ENCODE measurements at places on chromosomes 5 and 9.
A peak's percentile ranks its signal among the peaks of the same experiment; 100 is the strongest.

GRCh38 chr5:104186510-104186909, 623.9 kb upstream of the NUDT12 start:
- no peak for DNase-seq

DNA sequence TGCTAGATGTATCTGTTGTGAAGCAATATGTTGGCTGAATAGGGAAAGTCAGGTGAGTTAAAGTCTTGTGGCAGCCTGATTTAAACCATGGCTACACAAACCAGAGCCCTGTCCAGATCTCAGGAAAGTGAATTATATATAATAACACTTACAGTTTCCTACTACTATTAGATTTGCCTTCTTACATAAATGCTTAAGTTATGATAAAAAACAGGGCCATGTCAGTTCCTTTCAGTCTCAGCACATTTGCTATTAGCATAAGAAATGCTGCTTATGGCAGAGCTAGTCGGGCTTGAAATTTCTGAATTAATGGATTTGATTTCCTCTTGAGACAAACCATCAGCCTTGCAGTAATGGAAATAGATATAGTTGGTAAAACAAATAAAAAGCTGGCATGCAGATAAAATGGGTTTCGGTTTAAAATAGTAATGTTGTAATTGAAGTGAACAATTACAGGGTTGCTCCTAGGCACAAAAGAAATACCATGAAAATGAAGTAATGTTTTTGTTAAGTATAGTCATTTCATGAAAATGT, 664.2 kb upstream of the ZNF608 start:
- DNase-seq = peak; percentile 47

GRCh38 chr5:150648294-150649107, 8.0 kb downstream of the SYNPO start:
- no peak for DNase-seq

GRCh38 chr9:84718476-84718875, 48.9 kb downstream of the NTRK2 start:
- no peak for DNase-seq

DNA sequence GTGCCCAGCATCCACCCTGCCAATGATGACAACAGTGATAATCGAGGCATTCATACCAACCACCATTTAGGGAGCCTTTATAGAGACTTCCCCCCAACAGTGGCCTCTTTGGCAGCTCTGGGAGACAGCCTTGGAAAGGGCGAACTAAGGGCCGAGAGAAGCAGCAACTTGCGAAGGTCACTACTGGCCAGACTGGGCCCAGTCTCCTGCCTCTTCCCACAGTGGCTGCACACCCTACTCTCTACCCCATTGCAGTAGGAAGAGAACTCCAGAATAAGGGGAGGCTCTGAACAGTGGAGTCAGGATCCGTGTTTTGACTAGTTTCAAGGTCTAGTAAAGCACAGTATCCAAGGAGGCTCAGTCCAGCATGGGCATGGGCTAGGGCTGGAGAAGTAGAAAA, 5.3 kb downstream of the LHX6 start:
- no peak for DNase-seq

- DNase-seq = no peak
Observed at GRCh38 chr5:93272108-93272507, 308.9 kb downstream of the NR2F1-AS1 start.

- peak; percentile 61 for DNase-seq
Observed at GRCh38 chr5:135063511-135064234, 29.6 kb upstream of the PITX1 start.

GRCh38 chr9:100090880-100091279, 7.9 kb downstream of the ERP44 start:
- DNase-seq = no peak

GRCh38 chr5:80357671-80358070, 37.9 kb downstream of the SPZ1 start:
- DNase-seq = no peak

GRCh38 chr5:96050273-96050880, 88.7 kb upstream of the ELL2 start:
- no peak for DNase-seq

- no peak for DNase-seq
Observed at GRCh38 chr9:87270221-87270847, 227.3 kb upstream of the DAPK1 start.

GRCh38 chr9:87670572-87671264, 55.2 kb upstream of the CTSL start:
- no peak for DNase-seq

- DNase-seq = no peak
Observed at GRCh38 chr9:130191749-130192120, 19.5 kb downstream of the NCS1 start.

DNA sequence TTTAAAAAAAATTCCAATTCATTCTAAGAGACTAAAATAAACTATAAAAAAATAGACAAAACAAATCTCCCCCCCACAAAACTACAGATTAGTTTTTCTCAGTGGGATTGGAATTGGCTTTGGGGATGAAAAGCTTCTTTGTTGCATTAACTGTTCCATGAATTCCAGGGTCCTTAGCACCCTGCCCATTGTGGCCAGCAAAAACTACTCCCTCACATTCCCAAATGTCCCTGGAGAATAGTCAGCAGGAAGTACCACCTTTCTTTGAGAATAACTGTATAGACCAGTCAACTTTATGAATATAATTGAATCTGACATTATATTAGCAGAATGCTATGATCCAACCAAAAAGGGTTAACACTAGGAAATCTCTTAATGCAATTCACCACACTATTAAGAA, 147.9 kb downstream of the LPAR1 start:
- no peak for DNase-seq

- no peak for DNase-seq
Observed at GRCh38 chr9:135971892-135972291, 10.7 kb upstream of the UBAC1 start.
